ENCODE measurements at places on chromosomes 2 and 18. TPM values are rescaled to one million over a fixed set of nuclear protein-coding genes. Genes with fewer than 3 reads are reported as not detected.

DNA sequence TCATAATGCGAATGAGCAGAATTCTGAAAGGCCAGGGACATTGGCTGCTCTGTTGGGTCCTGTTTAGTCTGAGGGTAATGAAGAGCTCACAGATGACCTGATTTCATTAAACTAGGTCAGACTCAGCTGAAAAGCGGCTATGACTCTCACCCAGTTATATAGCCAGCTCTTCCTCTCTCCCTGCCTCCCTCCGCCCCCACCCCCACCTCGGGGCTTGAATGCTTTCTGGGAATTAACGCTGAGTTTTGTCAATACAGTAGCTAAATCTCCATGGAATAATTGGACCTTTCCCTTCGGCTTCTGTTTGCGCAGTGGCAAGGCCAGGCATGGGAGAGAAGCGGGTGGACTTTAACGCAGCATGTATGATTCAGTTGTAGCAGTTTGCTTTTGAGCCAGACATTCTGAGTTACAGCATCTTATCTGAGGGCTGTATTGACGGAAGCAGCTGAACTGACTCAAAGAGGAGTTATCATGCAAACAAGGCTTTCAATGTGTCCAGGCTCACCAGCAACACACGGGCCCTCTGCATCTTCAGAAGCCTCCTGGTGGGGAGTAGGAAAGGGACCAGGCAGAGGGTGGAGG is 110.6 kb downstream of the MYCN start:
- no peak for DNase-seq

- DNase-seq = no peak
Observed at GRCh38 chr2:3952866-3953516, 249.6 kb downstream of the DCDC2C start.

DNA sequence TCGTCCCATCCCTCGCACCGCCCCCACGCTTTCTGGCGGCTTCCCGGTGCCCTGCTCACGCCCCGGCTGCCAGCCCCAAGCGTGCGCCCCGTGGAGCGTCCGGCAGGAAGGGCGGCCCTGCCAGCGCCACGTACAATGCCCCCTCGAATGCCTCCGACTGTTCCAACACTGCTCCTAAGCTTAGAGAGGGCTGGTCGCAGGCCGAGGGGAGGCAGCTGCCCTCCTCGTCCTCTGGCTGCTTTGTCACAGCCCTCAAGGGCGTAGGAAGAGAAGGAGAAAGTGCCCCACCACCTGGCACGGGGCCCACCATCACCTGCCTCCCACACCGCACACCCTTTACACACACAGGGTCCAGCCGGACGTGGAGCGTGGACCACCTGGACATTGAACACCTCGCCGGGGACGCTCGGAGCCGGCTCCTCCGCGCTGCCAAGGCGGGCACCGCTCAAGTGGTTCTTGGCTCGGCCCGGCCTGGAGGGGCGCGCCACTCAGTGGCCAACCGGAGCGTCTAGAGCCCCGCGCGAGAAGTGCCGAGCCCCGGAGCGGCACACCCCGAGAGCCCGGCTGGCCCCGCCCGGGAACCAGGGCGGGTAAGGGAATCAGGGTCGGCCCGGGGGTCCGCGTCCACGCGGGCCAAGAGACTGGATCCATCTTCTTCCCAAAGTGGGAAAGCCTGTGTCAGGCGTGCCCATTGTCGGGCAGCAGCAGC is 830 bp downstream of the DNER start:
- DNase-seq = no peak

- no peak for DNase-seq
Observed at GRCh38 chr2:218218268-218219185, 1.5 kb downstream of the ARPC2 start.

GRCh38 chr18:63146828-63147409 is 172.7 kb downstream of the BCL2 start:
- no peak for DNase-seq

DNA sequence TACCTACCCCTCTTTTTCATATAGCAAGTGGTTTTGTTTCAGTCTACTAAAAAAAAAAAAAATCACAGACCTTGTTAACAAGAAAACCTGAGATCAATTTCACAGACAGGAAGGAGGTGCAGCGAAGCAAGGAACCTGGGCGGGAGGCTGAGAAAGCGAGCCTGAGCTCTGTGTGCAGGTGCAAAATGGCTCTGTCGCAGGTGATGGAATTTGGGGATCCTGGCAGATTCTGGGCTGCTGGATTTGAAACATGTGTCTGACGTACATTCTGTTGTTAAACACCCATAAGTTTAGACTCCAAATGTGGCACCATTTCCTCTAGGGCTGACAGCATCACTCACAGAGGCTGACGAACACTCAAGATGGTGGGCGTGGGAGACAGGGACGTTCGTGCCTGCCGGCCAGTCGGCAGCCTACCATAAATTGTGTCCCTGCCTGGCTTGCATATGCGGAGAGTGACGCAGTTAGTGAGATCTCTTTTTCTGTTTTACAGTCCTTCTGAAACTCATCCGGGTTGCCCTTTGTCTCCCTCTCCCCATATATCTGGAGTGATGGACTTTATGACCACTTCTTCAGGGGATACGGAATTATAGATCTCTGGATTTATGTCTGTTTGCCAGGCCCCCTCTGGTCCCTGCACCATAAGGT is 8.8 kb upstream of the DDX1 start:
- no peak for DNase-seq

- no peak for DNase-seq
Observed at GRCh38 chr2:71563872-71564271, 110.5 kb downstream of the DYSF start.

The INHA gene
- not detected for total RNA-seq

The LIPG gene
- 6.9 TPM for total RNA-seq

The PLEKHH2 gene
- total RNA-seq = 6.8 TPM

The SAG gene
- total RNA-seq = not detected

The CFAP221 gene
- total RNA-seq = 0.48 TPM

The ABCB11 gene
- total RNA-seq = 0.26 TPM

The ATG16L1 gene
- total RNA-seq = 54.9 TPM

All from suprapubic skin (tissue), 4 donors.